ENCODE measurements at places on chromosomes 2 and 18.

DNA sequence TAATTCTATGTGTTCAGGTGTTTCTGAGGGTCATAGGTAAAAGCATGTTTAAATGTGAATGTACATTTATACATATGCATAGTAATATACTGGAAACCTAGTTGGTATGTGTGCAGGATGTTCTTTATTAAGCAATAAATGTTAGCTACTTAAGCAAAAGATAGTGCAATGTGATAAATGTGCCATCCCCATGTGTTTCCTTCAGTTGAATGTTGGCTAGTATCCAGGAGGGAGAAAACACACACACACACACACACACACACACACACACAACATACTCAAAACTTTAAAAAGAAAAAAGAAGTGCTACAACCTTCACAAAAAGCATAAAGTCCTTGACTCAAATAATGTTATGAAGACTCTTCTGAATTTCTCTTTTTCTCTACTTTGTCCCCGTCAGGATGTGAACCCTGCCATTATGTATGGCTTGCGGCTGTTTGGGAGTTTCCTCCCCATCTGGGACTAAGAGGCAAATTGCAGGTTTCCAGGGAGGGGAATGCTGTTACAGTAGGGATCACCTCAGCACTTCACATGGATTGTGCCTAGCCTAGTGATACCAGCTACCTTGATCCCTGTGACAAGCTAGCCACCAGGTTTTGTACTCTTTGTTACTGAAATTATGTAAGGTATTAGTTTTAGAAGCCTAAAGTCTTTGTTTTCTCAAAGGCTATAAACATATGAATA is 82.6 kb downstream of the IKZF2 start:
- DNase-seq, result no peak

DNA sequence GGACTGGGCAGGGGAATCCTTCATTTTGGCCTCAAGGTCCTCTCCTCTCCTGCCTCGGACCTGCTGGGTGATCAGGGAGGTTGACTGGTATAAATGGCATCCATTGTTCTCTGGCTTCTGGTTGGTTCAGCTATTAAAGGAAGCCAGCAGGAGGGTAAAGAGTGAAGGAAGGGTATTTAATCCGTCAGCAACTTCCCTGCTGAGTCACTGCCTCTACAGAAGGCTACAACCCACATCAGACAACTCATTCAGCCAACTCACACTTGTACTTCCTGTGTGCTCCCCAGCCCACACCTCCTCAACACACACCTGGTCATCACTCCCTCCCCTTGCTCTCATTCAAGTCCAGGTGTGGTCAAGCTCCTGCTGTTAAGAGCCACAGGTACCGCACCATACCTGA is 68.3 kb upstream of the MRPS9 start:
- no peak for DNase-seq

DNA sequence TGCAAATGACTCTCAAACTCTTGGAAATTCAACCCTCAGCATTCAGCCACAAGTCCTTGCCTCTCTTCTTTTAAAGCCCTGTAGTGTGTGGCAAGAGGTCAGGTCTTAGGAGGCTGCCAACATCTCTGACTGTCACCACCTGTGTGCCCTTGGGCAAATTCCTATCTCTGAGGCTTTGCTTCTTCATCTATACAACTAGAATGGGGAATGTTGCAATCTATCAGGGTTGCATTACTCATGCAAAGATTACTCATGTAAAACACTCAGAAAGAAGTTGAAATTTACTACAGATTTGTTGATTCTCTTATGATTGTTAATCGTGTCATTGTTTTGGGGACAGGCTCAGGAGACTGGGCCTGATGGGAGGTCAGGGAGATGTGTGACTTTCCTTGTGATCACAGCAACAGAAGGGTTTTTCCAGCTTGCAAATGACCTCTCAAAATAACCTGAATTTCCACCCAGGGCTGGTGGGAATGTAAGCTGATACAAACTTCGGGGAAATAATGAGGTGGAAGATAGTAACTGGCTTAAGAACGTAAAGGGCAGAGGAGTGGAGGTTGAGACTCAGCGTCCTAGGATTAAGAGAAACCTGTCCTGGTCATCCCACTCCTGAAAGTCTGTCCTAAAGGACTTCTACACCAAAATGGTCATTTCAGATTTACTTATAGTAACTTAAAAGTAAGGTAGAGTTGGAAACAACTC is 32.1 kb upstream of the SIGLEC15 start:
- DNase-seq, result no peak

- peak; percentile 24 for DNase-seq
Observed at GRCh38 chr2:43950383-43951008, 45.3 kb downstream of the LRPPRC start.

GRCh38 chr2:152488075-152488474 is 153.1 kb downstream of the FMNL2 start:
- no peak for DNase-seq

- DNase-seq, result no peak
Observed at GRCh38 chr18:24679062-24679461, 218.6 kb downstream of the HRH4 start.

DNA sequence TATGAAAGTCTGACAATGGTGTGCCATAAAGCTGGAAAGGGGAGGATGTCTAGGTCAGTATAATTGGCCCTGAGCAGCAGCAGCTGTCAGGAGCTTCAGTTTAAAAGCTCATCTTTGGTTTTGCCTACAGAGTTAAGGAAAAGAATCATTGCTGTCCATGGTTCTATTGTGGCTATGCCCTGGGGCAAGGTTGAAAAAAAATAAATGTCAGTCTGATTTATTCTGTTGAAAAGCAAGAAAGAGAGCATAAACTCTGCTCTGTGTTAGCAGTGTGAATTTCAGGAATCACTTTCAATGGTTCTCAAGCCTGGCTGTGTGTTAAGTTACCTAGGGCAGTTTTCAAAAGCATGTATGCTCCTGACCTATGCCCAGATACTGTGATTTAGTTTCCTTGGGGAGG is 446.7 kb downstream of the SETBP1 start:
- no peak for DNase-seq

DNA sequence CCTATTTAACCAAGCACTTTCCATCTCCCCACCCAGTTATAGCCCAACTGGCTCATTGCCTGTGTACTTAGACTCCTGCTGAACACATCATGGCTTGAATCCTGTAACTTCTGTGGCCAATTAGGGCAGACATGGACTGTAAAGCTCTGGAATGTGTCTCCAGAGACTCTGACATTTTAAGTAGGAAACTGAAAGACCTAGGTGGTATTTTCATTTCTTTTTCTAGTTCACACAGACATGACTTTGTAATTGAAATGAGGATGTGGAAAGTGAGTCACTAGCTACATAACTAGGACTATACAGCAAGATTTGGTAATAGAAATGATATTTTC is 12.2 kb downstream of the DOK1 start:
- no peak for DNase-seq

GRCh38 chr2:233917116-233917515 is at the start of gene TRPM8:
TRPM8 (plus strand) TSS chr2:233917373; CDS start chr2:233926538, 9,165 bp downstream.
- no peak for DNase-seq

GRCh38 chr2:15646661-15647060 is 55.0 kb downstream of the DDX1 start:
- no peak for DNase-seq

DNA sequence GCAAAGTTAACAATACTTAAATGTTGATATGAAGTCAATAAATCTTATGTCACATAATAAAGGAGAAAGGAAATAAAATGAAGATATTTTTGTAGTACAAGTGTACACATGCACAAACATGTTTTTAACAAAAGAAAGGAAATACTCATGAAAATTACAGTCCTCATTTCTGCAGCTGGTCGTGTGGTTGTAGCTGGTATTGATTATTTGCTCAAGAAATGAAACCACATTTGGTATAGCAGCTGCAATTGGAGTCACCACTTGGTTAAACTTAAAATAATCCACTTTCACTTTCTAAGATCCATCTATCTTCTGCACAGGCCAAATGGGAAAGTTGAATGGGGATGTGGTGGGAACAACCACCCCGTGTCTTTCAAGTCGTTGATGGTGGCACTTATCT is 580.5 kb upstream of the NRXN1 start:
- no peak for DNase-seq

- DNase-seq, result no peak
Observed at GRCh38 chr18:45962461-45962860, 4.7 kb downstream of the EPG5 start.

GRCh38 chr2:15812187-15812780 is 128.1 kb upstream of the MYCN start:
- DNase-seq, result no peak

DNA sequence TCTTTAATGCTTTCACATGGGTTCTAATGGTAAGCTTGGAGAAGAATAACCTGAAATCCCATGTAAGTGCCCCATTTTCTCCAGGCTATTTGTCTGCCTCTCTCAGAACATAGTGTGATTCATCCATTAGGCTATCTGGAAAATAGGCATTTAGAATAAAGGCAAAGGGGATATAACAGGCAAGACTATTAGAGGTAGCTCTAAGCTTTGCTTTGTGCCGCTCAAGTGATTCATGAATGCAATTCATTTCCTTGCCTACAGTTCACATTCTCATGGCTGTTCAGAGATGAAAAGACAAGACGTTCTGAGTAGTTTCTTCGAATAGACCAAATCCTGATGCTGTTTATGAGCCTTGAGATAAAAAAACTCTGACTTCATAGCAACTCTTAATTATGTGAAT is 101.7 kb downstream of the ANKRD44 start:
- no peak for DNase-seq

GRCh38 chr18:8629602-8630001 is 20.4 kb downstream of the RAB12 start:
- DNase-seq, result no peak

DNA sequence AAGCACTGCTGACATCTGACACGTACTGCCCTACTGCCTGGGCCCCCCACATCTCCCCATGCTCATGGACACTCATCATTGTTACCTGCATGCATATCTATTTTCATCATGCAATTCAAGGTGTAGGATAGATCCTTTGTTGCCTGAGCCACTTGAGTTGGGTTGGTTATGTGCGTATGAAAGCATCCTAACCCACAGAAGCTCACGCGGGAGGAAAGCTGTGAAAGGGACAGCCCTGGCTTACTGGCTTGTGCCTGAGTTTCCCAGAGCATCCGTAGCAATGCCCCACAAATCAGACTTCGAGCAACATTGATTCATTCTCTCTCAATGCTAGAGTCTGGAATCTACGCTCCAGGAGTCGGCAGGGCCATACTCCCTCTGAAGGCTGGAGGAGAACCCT is 285.5 kb downstream of the PHLPP1 start:
- DNase-seq, result no peak

DNA sequence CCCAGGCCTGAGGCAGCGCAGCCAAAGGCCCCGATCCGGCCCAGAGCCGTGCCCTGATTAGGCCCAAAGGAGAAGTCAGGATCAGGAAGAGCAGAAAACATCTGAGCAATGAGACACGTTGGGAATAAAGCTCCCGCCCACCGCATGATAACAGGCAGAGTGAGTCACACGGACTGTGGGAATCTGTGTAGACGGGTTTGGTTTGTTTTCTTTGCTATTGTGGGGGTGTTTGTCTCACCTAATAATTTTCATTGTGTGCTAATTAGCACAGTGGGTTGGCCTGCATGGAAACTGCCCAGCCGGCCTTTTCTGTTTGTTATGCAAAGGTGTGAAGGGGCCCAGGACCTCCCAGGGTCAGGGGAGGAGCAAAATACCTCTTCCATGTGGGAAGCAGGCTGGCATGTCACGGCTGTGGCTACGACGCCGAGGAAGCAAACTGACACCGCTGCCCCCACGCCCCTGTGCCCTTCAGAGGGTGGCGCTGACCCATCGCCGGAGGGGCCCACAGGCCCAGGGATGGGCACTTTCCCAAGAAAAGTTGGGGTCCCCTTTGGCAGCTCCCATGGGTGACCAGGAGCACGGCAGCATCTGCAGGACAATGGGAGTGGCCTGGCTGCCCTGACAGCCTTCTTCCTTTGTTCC is 68.4 kb upstream of the CTDP1 start:
- no peak for DNase-seq

DNA sequence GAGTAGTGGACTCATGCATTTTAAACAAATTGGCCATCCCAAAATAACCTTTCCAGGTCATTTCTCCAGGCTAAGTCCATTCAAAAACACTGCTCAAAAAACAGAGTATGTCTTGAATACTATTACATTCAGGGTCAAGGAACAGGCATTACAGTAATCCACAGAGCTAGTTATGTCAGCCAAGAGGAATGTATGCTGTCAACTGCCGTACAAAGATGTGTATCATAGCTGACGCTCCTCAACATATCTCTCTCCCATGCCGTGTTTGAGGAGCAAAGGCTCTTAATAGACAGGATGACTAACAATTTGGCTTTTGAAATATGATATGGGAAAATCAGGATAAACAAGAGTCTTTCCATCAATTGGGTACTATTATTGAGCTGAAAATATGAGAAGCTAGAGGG is 68.8 kb upstream of the KCTD1 start:
- no peak for DNase-seq

DNA sequence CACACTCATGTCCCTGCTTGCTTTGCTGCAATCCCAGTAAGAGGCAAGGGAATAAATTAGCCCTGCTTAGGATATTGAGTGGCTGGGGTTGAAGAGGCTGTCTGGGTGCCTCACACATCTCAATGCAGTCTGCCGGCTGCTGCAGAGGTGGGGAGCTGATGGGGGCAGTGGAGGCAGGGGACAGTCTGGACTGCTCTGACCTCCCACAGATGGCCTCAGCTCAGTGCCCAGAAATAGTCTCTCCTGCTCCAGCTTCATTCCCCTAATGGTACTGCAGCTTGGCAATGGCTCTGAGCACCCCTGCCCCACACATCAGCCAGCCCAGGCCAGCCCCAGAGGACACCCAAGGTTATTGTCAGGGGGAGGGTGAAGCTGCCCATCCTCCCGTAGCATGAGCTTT is 21.5 kb upstream of the TNS1 start:
- no peak for DNase-seq

- DNase-seq, result no peak
Observed at GRCh38 chr2:152950126-152950525, 231.7 kb downstream of the ARL6IP6 start.

GRCh38 chr2:71880846-71881610 is 266.6 kb downstream of the CYP26B1 start:
- no peak for DNase-seq

GRCh38 chr2:64049633-64050220 is 30.5 kb upstream of the VPS54 start:
- DNase-seq, result peak; percentile 76

- DNase-seq, result no peak
Observed at GRCh38 chr2:238920601-238921001, 72.7 kb downstream of the TWIST2 start.

- DNase-seq, result no peak
Observed at GRCh38 chr2:176189681-176190641, 1.5 kb downstream of the HOXD1 start.

DNA sequence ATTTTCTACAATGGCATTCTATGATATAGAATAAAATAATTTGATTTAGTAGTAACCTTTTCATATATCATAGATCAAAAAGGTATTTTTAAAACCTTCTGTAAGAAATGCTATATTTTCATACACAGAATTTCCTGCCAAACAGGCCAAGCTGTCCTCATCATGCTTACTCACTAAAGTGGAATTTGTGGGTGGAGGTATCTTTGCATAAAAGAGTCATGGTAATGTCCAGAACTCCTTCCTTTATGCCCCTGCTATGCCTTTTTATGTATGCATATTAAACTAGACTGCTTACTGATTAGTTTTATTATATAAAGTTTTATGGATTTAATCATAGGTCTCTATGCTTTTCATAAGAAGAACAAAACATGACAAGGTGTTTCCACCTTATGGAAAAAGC is 27.5 kb upstream of the MARCHF7 start:
- DNase-seq, result no peak

- no peak for DNase-seq
Observed at GRCh38 chr2:109680523-109681297, 66.5 kb downstream of the SOWAHC start.

Data from GM13976 (cell line).